ENCODE measurements at places on chromosomes 11 and 22.
A peak's percentile ranks its signal among the peaks of the same experiment; 100 is the strongest.

DNA sequence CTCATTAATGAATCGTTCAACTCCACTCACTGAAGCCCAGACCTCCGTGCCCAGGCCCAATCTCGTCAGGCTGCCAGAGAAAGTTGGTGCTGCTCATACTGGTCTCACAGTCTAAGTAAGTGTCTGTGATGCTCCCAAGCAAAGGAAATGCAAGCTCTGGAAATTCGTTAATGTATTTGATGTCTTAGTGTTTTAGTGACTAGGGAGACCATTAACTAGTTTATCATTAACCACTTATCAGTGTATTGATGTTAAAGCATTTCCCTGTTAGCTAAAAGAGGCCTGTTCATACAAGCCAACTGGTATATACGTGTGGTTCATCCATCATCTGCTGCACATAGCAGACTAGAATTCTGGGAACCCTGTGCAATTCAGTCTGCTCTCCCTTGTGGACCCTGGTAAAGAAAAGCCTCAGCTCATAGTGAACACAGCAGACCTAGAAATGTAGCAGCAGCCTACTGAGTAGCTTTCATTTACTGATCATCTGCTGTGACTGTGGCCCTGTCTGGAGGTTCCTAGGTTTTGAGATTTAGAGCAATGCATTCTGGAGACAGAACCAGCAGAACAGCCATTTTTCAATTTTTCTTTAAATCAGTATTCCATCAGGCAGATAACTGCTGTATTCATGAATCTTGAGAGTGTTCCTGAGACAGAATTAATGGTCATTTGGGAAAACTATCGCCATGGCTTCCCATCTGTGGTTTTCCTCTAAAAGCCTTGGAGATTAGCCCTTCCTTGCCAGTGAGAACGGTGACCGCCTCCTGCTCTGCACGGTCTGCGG is 15.7 kb upstream of the AIFM3 start:
- no peak for DNase-seq

DNA sequence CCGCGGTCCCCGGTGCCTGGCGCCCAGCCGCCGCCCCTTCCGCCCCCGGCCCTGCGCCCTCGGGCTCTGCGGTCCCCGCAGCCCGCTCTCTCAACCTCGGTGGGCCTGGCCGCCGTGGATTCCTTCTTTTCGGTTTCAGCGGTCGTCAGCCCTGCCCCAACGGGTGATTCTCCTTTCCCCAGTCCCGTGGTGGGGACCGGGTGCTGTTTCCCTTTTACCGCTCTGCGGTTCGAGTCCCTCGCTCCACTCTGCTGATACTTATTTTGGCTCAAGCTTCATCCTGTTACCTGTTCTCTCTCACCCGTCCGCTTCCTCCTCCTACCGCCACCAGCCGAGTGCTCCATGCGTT is 494 bp downstream of the ZDHHC5 start:
- no peak for DNase-seq

- no peak for DNase-seq
Observed at GRCh38 chr22:27206374-27207133, 549.2 kb downstream of the MIAT start.

GRCh38 chr22:23849009-23850006 is 8.4 kb upstream of the SLC2A11 start:
- DNase-seq: peak; percentile 73

DNA sequence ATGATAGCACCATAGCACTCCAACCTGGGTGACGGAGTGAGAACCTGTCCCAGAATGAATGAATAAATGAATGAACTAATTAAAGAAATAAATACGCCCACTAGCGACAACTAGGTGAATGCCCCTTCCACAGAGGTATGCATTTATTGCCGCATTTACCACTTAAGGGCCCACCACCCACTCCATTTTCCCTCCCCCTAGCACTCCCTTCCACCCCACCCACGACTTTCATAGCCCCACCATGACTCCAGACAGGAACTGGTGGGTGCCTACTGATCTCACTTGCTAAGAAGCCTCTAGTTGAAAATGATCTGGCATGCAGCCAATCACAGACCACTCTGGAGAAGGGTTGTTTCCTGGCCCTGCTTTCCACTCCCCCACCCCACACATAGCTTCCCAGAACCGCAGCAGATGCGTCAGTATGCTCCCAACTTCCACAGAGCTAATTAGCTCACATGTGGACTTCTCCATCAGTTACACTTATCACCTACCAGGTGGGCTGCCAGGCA is 167.6 kb downstream of the WT1 start:
- DNase-seq: no peak

DNA sequence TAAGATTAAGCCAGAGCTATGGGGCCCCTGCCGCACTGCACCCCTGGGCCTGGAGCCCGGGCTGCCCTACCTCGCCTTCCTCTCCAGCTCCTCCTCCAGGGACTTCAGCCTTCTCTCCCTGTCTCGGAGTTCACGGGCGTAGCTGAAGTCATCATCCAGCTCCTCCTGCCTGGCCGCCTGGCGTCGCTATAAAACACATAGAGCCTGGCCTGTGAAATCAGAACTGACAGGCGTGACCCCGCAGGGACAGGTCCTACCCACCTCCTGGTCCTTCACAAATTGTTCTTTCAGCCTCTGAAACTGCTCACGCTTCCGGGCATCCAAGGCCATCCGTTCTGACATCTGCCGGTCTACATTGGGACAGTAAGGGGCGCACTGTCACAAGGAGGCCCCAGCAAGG is 20.8 kb downstream of the TUBGCP6 start:
- DNase-seq: no peak

DNA sequence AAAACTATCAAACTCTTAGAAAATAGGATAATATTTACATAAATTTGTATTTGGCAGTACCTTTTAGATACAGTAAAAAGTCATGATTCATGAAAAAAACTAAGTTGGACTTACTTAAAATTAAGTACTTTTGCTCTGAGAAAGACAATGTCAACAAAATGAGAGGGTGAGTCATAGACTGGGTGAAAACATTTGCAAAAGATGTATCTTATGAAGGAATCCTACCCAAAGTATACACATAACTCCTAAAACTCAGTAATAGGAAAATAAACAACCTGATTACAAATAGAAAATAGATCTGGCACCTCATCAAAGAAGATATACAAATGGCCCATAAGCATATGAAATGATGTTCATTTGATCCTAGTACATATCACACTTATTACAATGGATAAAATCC is 1154.6 kb downstream of the JRKL start:
- DNase-seq: no peak

- DNase-seq: no peak
Observed at GRCh38 chr11:62360685-62361084, 23.4 kb downstream of the ASRGL1 start.

DNA sequence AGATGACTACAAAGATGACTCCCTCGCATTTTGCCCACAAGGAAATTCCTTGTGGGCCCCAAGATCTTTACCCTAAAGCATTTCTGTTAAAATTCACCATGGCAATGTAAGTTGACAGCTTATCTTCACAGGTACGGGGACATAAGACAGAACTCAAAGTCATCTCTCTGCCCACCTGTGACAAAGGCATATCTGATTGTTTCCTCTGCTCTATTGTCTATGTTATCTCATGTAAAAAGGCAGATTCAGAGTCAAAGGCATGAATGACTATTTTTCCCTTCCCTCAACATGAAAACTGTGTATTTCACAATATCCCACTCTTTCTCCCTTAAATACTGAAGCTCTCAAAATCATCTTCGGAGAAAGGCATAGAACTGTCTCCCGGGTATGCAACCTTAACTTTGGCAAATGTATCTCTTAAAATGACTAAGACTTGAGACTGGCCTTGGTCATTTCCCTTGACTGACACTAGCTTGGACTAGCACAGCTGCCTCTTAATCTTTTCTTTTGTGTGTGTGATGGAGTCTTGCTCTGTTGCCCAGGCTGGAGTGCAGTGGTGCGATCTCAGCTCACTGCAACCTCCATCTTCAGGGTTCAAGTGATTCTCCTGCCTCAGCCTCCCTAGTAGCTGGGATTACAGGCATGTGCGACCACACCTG is 103.2 kb downstream of the MICAL3 start:
- no peak for DNase-seq

DNA sequence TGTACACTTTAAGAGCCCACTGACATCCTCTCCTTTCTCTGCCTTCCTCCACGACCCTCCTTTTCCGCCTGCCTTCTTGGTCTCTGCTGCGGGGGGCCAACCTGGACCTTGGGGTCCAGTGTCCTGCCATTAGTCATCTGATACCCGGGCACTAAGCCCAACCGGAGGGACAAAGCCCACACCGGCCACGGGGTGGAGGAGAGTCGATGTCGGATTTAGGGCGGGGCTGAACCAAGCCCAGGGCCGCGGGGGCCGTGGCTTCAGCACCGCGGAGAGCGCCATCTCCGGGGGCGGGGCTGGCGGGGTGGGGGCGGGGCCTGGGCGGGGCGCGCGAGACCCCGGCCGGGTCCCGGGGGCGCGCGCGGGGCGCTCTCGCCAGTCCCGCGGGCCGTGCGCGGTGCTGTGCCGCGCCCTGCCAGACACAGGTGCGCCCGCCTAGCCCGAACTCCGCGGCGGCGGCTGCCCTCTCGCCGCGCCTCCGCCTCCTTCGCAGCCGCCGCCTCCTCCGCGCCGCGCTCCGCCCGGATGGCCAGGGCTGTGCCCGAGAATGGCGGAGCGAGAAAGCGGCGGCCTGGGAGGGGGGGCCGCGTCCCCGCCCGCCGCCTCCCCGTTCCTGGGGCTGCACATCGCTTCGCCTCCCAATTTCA is at the start of gene MAPK8IP1:
MAPK8IP1 (plus strand) TSS at position 378 of the 647 bp plus-strand sequence; CDS start at position 548, 170 bp downstream.
- peak; percentile 13 for DNase-seq

GRCh38 chr11:59555601-59556114 is 44.3 kb downstream of the OR4D9 start:
- no peak for DNase-seq

GRCh38 chr11:102267609-102268008 is 49.7 kb upstream of the BIRC3 start:
- no peak for DNase-seq

DNA sequence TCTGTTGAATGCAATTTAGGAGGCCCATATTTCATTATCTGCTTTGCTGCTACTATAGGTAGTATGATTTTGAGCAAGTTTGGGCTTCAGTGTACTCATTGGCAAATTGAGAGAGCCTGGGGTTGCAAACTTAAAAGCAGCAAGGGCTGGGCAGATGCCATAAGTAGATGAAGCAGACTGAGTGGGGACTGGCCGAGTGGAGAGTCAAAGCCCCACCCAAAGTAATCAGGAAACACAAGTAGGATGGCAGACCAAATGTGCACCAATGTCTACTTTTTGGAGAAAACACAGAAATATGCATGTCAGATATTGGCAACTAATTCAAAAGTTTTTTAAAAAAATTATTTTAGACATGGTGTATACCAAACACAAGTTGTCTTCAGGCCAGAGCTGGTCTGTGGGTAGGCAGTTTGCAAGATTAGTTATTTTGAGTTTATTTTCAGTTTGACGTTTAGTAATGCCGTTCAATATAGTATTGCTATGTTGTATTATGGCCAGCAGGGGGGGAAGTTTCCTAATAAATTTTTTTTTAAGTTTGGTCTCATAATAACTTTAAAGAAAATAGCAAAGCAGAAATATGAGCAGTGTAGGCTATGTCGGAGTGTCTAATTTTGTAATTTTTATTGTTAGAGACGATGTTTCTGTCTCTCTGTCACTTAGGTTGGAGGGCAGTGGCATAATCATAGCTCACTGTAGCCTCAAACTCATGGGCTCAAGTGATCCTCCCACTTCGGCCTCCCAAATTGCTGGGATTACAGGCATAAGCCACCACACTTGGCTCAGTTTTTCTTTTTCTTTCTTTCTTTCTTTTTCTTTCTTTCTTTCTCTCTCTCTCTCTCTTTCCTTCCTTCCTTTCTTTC is 105.1 kb downstream of the HIPK3 start:
- DNase-seq: no peak

DNA sequence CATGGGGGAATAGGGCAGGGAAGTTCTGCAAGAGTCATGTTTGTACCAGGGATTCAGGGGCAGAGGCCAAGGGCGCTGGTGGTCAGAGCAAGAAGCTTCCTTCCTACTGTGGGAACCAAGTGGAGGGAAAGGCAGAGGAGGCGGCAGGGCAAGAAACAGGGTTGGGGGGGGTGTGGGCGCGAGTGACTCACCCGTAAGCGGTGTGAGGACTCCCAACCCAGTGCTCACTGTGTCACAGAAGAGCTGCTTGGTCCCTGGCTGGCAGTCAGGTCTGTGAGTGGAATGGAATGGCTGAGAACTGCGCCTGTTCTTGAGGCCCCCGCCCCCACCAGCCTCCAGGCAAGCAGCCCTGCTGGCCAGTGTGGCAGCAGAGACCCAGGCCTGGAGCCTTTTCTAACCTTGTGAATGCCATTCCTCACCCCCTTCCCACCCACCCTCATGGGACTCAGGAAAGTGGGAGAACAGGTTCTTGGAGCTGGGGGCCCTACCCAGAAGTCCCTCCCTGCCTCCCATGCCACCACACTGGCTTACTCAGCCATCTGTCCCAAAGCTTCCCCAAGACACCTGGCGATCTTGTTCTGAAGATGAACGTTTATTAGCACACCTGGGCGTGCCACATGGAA is 4.7 kb downstream of the LRRC10B start:
- no peak for DNase-seq

GRCh38 chr11:93988455-93988854 is 32.7 kb upstream of the HEPHL1 start:
- no peak for DNase-seq

- no peak for DNase-seq
Observed at GRCh38 chr11:65355776-65356393, 1.3 kb downstream of the TIGD3 start.

DNA sequence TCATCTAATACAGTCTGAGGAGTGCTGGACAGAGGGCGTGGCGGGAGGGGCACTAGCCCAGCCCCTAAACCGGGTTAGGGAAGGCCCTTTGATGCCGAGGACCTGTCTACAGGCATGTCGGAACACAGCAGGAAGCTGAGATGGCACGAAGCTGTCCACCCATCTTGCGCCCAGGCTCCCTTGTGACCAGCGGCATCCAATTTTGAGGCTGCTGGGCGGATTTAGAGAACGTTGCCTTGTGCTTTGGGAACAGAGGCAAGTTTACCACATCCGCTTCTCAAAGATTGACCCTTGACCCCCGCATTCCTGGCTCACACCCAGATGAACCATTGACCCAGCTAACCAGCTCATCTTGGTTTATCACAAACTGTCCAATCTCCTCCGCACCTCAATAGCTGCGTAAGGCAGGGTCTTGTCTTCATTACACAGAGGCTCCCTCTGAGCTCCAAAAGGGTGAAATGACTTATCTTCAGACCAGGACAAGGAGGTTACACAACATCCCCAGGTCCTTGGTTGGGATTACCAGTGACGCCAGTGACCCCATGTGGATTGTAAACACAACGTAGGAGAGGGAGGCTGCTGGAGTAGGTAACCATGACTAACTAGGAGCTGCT is 4.5 kb downstream of the FAM83F start:
- no peak for DNase-seq

DNA sequence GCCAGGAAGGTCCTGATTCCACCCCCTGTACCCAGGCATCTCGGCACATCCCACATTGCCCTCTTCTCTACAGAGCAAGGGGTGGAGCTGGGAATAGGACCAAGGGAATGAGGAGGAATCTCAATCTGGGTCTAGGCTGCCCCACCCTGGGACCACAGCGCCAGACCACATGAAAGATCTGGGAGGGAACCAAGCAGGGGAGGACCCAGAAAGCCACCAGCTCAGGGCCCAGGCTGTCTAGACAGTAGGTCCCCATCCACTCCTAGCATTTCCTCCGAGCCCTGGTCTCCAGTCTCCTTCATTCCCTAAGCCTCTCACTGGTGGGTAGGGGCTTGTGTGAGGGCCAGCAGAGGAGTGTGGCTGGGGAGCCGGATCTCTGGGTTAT is 11.6 kb downstream of the PHLDB1 start:
- no peak for DNase-seq
